ENCODE measurements at places on chromosomes 1 and 21.

GRCh38 chr1:199129247-199129646, 490.4 kb downstream of the PTPRC start:
- no peak for DNase-seq

DNA sequence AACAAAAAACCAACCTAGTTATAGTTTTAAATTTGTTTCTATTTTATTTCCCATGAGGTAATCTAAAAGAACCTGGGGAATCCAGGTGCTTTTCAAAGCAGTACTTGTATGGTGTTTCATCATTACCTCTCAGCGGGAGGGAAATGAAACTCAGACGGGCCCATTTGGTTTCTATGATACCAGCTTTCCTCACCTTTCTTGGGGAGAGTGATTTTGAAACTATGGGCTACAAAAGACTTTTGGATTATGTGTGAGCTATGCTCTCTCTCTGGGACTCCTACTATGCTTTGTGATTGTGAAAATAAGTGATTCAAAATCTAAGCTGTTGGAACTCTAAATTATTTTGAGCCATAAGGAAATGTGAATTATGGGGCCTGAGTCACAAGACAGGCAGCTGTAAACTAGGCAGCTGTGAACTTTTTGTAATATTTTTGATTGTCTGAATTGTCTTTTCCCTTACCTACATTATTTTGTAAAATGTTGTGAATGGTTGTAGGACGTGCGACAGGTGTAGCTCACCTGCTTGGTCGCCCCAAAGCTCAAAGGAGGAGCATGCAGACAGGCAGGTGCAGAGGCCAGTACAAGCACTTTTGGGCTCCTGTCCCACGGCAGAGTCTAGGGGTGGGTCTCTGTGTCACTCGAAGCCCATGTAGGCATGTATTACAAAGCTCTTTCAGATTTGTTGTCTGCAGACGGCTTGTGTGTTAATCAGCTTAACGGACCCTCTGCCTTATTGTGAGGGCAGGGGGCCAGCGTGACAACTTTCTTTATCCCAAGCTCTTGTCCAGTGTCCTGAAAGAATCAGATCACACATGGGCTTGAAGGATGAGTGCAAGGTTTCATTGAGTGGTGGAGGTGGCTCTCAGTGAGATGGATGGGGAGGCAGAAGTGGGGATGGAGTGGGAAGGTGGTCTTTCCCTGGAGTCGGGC, 64.8 kb upstream of the BACH1 start:
- DNase-seq = peak; percentile 32

DNA sequence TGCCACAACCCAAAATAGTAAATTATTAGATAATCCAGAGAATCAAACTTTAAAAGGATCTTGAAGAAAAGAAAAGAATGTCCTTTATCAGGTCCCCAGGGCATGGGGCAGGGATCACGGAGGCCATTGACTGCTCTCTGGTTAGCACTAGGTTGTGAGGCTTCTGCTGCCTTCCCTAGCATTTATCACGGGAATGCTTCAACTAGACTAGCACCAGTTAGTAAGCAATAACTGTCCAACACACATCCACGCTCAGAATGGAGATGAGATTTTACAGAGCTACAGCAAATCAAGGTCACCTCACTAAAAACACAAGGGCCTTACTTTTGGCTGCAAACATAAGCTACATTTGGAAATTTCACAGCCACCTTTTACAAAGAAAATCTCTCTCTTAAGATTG, 304.0 kb downstream of the NFIA start:
- no peak for DNase-seq

- DNase-seq = no peak
These were observed 21.4 kb upstream of the PADI1 start for GRCh38 chr1:17183388-17184160.

- no peak for DNase-seq
These were observed 8.7 kb downstream of the TOR3A start for GRCh38 chr1:179090522-179090921.

DNA sequence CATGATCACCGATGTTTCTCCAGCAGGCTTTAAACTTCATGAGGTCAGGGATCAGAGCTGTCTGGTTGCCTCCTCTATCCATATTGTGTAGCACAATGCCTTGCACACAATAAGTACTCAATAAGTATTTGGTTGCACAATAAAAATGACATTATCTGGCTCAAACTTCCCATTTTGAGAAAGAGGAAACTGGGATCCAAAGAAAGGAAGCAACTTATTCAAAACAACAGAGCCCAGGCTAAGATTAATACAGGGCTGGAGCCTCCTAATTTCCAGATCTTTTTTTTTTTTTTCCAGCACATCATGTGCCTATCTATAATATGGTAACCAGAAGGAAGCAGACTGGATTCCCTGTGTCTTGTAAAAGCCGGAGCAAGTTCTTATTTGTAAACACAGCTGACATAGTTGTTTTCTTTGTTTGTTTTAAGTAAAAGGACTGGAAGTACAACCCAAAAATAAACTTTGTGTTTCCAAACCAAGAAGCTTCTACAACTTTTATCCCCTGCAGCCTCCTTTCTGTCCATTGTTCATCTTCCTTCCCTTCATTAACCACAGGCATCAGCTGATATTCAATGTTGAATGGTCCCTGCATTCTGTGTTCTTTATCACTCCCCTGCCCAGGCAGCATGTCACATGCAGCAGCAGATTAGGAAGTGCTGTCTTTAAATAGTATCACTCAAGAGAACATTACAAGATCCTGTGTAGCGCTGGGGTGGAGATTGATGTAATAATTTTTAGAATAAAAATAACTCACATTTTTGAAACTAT, 71.2 kb upstream of the HOOK1 start:
- DNase-seq = no peak

GRCh38 chr1:26747048-26747447, 40.7 kb upstream of the PIGV start:
- no peak for DNase-seq

DNA sequence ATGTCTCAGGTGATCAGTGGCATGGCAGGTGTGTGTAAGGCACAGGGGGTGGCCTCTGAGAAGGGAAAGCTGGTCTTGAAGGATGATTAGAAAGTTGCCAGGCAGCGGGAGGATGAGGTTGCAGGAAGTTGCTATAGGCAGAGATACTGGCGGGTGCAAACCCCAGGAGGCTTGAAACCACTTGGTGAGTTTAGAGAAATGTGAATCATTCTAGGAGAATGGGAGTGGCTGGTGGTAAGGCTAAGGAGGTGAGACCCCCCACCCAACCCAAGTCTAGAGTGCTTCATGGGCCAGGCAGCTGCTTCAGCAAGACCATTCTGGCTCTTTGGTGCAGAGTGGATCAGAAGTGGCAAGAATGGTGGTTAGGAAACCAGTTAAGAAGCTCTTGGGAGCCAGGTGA, 9.0 kb downstream of the SH2D2A start:
- no peak for DNase-seq

GRCh38 chr1:202106340-202107254, 16.1 kb upstream of the GPR37L1 start:
- DNase-seq = no peak

DNA sequence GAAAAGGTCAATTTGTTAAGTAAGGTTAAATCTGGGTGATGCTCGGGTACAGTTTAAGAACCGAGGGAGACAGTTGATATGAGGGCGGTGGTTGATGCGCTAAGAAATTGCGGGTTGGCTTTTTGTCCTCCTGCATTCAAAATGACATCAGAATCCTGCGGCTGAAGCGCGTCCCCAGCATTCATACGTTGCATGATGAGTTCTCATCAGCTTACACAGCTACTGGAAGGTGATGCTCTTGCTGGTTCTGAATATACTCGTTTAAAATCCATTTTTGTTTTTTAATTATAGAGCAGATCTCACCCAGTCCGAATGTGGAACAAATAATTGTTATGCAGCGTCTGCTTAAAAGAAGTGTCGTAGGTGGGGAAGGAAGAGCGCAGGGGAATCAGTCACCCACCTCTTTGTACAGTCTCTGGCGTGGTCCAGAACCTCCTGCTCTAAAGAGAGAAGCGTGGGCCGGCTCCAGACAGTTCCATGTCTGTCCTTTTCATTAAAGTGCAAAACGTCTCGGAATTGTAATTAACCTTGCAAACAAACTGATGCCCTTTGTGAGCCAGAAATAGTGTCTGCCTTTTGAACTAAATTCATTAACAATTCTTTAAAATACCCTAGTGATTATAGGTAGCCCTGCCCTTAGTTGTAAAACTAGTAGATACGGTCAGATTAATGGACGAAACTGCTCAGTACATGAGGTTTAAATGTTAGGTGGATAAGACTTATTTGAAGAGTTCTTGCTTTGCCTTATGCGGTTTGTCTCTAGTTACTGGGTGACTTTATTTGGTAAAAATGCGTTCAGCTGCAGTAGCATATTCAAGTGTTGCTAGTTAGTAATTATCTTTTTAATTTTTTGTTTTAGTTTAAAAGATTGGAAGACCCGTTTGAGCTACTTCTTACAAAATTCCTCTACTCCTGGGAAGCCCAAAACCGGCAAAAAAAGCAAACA, 741 bp downstream of the RGS2 start:
- peak; percentile 53 for DNase-seq

DNA sequence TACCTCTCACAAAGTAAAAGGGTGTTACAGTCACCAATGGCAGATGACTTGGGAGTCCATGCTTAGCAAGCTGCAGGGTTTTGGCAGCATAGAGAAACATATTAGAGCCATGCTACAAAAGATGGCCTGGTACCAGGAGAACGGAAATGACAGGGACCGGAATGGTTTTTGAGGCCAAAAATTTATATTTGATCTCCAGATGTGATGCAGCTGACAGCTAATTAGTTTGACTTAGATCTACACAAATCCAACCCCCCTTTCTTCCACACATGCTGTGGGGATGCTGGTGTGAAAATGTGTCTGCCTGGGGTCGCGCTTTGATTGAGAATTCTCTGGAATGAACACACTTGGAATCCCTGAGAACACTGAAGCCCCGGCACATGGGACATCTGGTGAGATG, 26.5 kb downstream of the SYF2 start:
- no peak for DNase-seq

Measured in fibroblast of skin of abdomen (primary cell).